ENCODE measurements at places on chromosomes 6 and 20.

DNA sequence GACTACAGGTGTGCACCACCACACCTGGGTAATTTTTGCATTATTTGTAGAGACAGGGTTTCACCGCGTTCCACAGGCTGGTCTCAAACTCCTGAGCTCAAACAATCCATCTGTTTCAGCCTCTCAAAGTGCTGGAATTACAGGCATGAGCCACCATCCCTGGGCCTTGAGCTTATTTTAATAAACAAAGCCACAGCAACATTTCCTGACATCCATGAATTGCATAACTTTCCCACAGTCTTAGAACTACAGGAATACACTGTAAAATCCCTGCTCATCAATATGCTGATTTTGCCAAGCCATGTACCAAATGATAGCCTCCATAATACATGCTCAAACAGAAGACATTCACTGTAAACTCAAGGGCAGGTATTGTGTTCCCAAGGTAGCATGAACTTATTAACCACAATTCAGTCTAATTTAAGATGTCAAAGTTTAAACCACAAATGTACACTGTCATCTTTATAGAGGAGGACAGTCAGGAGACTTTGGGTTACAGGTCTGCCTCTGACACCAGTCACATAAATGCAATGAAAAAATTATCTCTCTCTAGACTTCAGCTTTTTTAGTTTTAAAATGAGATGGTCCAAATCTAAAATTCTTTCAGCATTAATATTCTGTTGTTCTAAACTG lies 40.0 kb downstream of the NUDT3 start:
- no peak for DNase-seq

DNA sequence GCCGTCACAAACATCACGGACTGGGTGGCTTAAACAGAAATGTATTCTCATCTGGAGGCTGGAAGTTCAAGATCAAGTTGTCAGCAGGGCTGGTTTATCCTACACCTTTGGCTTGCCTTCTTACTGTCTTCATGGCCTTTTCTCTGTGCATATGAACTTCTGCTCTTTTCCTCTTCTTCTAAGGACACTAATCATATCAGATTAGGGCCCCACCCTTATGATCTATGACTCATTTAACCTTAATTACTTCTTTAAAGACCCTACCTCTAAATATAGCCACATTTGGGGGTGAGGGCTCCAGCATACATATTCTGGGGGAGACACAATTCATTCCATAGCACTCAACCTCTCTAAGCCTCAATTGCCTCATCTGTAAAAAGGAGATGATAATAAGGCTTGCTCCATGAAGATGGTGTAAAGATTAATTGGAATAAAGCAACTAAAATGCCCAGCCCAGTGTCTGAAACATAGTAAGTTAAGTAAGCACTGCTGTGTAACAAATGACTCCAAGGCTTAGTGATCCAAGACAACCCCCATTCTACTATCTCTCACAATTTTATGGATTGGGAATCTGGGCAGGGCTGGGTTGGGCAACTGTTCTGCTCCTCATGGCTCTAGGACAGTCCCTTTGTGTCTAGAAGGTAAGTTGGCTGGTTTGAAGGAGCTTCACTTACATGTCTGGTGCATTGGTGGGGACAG lies 119.8 kb downstream of the BANF2 start:
- no peak for DNase-seq

DNA sequence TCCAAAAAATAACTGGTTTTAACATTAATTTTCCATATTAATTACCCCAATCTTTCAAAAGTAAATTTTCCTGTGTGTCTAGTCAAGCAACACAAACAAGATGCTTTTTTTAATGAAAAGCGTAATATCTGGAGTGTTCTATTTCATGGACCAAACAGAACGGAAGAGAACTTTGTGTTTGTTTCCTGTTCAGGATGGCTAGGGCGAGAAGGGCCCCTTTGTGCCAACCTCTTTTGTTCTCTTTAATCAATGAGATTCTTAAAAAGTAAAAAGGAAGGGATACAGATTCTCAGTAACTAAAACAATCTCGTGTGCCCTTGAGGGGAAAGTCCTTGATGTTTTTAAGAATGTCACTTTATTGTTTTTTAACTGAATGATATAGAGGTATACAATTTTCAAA lies 55.7 kb downstream of the GNAS start:
- no peak for DNase-seq

- no peak for DNase-seq
These were observed 58.4 kb upstream of the PRDM1 start for GRCh38 chr6:106027758-106028157.

- DNase-seq = no peak
These were observed 109.9 kb downstream of the RIN2 start for GRCh38 chr20:19867940-19868371.
